ENCODE measurements at places on chromosomes 2 and 18.

DNA sequence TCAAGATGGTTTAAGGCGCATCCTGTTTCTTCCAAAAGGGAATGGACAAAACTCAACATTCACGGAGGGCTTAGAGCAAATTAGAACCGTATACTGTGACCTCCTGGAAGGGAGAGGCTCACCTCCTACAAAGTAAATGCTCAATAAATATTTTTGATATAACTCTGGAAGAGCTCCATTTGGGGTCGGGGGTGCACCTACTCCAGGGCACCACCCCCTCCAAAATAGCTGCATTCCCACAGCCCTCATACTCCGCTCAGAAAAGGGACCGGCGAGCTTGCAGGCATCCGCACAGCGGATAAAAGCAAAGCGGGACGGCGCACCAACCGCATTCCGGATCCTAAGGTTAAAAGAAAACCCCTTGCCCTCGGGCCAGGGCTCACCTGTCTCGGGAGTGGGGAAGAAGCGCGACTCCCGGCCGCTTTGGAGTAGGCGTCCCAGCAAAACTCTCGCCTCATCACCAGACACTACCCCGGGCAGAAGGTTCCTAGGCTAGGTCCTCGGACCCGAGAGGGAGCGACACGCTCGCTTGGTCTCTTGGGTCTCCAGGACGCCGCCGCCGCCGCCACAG is 378 bp downstream of the WDPCP start:
- no peak for DNase-seq

- no peak for DNase-seq
Observed at GRCh38 chr18:64273724-64274123, 124.8 kb upstream of the LINC00305 start.

- no peak for DNase-seq
Observed at GRCh38 chr2:185337033-185337432, 401.6 kb upstream of the FSIP2 start.

DNA sequence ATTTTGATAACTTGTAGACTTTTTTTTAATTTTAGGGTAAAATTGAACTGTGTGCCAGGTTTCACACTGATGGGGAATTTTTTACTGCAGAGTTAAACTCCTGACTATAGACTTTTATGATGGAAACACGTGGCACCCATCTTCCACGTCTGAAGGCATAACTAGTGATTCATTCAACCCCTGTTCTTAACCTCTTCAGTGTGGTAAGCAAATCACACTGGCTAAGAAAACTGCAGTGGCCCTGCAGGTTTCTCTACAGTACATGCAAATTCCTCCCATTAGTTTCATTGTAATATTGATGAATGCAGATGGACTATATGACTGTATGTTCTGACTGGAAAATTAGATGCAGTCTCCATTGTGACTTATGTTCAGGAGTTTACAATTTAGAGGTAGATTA is 47.2 kb downstream of the SMAD4 start:
- peak; percentile 19 for DNase-seq

DNA sequence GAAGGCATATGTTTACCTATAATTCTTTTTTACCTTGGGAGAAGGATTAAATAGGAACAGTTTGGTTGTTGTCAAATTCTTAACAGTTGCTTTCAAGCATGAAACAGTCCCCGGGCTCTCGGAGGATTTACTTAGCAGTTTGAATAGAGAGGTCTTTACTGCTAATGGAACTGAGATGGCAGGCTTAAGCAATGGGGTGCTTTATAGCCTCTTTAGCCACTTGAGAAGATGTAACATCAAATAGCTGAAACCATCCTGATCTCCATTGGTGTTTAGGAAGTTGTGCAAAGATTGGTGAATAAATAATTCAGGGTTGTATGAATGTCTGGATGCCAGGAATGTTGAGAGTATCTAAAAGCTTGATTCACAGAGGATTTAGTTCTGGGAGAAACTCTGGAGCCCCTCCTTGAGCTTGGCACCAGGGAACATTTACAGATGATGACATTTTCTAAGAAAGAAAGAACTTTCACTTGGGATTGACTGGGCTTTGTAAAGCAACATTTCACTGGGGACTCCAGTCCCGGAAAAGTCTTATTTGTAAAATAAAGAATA is 51.9 kb downstream of the PTPRM start:
- DNase-seq = peak; percentile 69

All from fibroblast of skin of scalp (primary cell).